Caki2 (cell line): ENCODE measurements at places on chromosomes 6 and 20.

DNA sequence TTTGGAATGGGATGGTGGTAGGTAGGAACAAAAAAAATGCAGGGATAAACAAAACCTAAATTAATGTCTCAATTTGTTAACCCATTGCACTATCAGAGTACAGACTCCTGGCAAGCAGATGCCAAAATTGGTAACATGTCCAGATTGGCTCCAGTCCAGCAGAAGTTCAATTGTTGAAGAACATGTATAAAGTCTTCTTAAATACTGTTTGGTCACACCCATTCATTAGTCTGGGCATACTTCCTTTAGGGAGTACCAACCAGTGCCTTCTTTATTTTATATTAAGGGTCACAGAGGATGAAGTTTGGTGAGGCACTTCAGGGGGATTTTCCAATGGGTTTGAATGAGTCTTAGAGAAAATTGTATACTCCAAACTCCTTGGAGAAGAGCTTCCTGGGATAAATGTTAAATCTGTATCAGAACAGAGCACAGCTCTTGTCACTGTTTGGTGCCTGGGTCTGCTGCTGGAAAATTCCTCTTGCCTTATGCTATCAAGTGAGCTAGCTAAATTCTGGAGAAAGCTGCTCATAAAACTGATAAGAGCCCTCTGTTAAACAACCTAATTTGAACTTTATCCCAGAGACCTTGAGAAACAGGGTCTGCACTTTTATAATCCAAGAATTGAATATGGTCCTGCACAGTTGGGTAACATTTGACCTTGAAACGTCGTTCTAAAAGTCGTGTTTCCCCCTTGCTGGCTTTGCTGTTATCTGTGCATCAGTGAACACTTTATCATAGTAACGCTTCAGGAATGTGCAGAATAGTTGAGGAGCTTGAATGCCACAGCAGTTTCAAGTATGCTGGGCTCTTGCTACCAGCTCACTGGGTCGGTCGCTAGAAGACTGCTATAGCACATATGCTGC is 334.1 kb upstream of the CITED2 start:
- DNase-seq: peak; percentile 79

- no peak for DNase-seq
These were observed 91.5 kb downstream of the ZFAND3 start for GRCh38 chr6:37910998-37911397.

- no peak for DNase-seq
These were observed 101.4 kb downstream of the PRDM1 start for GRCh38 chr6:106187424-106187982.

DNA sequence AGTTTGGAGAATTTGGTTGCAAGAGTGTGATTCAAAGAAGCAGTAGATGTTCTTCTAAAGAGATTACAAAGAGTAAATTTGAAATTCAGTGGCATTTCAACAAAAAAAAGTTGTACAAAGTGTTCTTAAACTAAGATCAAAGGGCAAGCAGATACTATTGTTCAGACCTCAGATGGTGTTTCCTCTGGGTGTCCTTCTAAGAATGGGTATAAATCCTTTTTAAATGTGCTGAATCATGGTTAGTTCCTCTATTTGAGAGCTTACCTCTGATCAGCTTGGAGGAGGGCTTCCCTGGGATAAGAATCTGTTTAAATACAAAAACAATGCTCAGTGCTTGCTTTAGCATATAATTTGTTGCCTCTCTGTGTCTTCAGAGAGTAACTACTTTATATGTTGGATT is 6.3 kb downstream of the BMP6 start:
- DNase-seq: peak; percentile 23

GRCh38 chr6:11363881-11364576 is 131.6 kb upstream of the NEDD9 start:
- DNase-seq: no peak

DNA sequence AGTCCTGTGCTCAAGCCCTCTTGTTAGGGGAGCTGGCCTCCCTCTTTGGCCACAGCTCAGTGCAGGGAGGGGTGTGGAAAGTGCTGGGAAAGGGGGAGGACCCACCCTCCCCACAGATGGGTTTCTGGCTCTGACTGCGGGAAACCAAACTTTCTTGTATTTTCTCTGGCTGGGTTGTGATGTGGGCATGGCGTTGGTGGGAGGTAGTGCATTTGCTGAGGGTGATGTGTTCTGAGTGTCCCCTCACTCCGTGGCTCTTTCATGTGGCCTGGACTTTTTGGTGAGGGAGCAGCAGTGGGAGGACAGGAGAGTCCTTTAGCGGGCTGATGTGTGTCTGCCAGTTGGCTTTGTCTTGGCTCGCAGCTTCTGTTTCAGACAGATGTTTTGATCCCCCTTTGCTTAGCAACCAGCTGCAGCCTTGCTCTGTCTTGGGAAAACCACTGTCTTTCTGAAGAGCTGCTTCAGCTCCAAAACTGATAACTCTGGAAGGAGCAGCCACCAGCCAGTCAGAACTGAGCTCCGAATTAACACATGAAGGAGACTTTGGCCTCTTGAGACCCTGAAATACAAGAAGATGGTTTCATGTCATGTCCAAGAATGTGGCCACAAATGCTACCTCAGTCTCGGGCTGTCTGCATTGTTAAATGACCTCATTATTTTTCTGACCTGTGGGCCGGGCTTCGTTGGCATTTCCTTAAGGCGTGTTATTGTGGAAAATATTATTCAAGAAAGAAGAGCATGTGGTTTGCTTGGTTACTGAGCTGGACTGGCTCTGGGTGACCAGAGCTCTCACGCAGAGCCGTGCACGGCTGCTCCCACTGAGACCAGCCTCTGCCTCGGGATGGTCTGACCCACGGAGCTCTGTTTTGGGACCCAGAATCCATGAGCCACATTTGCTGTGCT is 21.5 kb downstream of the SYNJ2 start:
- DNase-seq: peak; percentile 83

GRCh38 chr6:15586503-15586902 is 76.3 kb downstream of the DTNBP1 start:
- DNase-seq: no peak

DNA sequence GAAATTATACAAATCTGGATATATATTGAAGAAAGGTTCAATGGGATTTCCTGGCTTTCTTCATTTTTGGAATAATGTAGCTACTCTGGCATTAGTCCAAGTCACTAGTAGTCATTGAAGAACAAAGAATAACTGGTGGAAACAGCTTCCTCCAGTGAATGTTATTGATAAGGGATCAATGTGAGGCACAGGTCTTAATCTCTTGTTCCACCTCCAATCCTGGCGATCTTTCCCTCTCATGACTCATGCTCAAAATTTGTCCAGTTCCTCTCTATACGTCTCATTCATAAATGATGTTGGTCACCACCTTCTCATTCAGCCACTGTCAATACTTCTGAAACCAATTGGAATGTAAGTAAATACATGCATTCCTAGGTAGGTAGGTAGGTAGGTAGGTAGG is 185.0 kb upstream of the BMP2 start:
- no peak for DNase-seq

DNA sequence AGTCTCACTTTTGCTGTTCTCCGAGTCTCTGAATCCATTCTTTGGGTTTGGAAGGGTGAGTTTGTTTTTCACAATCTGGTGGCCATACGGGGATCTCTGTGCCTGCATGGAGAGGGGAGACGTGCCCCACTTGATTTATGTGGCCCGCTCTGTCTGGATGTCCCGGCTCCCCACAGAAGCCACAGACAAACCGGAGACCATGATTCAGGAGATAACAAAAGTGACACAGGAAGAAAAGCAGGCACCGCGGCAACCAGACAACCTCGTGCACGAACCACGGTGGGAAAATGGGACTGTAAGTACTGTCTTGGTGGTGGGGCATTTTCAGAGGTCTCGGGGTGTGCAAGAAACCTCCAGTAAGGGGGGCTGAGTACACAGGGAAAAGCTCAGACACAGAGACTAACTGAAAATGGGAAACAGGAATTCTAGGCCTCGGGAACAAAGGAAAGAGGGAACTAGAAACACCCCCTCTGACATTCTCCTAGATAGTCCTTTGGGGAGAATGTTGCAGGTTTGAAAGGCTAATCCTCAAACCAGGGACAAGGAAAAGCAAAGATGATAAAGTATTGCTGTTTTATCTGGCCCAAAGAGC is 22.1 kb upstream of the ZNF318 start:
- no peak for DNase-seq
